ENCODE measurements at places on chromosomes 2 and 18. TPM values are rescaled to one million over a fixed set of nuclear protein-coding genes. Genes with fewer than 3 reads are reported as not detected.

DNA sequence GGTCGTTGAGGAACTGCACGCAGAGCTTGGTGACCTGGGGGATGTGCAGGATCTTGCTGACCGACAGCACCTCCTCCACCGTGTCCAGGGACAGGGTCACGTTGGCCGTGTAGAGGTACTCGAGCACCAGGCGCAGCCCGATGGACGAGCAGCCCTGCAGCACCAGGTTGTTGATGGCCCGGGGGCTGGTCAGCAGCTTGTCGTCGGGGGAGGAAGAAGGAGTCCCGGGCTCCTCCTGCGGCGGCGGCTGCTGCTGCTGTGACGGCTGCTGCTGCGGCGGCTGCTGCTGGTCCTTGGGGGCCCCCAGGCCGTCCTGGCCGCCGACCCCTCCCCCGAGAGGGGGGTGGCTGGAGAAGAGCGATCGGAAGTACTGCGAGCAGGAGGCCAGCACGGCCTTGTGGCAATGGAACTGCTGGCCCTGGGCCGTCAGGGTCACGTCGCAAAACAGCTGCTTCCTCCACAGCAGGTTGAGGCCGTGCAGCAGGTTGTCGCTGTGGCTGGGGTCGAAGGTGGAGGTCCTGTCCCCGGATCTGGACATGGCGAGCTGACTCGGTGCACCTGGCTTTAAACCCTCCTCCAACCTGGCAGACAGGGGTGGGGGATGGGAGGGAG, 2.7 kb downstream of the KLHL14 start:
- no peak for DNase-seq

GRCh38 chr2:177724398-177725287, 332.1 kb downstream of the AGPS start:
- DNase-seq, result no peak

DNA sequence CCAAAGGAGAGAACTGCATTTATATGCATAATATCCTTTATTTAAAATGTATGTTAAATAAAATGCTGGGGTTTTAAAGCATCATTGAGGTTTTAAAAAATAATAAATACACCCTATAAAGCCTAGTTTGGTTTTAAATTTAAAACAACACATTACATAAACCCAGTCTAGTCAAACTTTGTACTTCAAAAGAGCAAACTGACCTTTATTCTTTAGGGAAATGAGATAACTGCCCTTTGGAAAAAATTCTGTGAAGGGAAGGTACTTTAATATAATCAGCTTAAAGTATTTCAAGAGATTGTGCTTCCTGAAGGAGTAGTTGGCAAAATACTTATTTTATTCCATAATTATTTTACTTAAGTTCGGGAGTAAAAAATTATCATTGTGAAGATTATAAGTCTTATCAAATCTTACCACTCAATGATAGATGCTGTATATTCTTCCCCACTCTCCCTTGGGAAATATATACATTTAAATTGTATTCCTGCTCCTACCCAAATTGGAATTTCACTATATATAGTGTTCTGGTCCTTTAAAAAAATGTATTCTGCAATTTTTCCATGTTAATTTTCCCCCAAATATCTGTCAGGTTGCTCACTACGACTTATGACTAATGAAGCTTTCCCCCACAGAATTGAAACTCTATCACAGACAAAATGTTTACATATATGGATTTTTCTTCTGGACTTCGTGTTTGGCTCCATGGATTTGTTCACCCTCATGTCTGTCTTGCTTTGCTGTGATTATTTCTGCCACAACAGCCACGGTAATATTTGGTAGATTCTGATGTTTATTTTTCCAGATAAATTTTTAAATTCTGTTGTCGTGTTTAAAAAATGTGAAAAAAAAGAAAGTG, 42.1 kb downstream of the ZC3H6 start:
- no peak for DNase-seq

DNA sequence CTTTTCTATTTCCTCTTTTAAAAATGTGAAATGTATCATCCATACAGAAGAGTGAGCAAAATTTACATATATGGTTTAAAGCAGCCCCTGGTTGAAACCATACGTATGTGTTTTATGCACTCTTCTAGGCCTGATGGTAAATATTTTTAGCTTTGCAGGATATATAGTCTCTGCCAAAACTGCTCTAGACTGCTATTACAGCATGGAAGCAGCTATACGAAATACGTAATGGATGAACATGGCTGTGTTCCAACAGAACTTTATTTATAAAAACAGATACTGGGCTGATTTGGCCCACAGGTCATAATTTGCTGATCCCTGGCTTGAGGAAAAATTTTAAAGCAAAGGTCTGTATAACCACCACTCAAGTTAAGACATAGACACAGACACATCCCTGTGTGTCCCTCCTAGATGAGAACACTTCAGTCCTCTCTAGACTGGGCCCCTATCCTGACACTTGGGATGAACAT, 42.5 kb upstream of the ATP8B1 start:
- DNase-seq, result no peak

DNA sequence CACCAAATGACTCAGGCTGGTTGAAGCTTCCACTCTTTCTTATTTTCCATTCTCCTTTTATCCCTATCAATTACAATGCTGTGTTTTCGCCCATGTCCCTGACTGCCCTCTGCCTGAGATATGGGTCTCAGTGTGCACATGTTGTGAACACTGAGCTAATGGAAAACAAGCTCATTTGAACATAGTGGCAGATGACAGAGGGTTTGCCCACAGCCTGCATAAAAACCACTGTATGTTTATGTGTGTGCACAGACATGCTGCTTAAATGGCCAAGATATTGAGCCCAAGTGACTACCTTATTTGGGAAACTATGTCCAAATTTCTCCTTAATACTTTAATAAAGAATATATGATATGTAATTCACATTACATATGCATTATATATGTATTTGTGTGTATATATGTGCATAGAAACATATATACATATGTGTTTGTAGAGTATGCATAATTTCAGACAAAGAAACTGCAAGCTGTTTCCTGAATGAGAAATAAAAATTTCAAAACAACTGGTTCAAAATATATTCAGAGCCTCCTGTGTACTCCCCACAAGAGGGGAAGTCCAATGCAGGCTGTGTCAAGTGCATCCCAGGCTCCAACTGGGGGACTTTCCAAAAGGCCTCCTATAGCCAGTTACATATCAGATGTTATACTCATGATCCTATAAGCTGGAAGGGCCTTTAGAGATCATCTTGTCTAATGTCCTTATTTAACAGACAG, 92.7 kb upstream of the CD302 start:
- no peak for DNase-seq

The REG1B gene
- not detected for total RNA-seq

The PLCD4 gene
- 0.51 TPM for total RNA-seq

- no peak for DNase-seq
These were observed 364.9 kb downstream of the ANAPC1 start for GRCh38 chr2:111519071-111519470.

DNA sequence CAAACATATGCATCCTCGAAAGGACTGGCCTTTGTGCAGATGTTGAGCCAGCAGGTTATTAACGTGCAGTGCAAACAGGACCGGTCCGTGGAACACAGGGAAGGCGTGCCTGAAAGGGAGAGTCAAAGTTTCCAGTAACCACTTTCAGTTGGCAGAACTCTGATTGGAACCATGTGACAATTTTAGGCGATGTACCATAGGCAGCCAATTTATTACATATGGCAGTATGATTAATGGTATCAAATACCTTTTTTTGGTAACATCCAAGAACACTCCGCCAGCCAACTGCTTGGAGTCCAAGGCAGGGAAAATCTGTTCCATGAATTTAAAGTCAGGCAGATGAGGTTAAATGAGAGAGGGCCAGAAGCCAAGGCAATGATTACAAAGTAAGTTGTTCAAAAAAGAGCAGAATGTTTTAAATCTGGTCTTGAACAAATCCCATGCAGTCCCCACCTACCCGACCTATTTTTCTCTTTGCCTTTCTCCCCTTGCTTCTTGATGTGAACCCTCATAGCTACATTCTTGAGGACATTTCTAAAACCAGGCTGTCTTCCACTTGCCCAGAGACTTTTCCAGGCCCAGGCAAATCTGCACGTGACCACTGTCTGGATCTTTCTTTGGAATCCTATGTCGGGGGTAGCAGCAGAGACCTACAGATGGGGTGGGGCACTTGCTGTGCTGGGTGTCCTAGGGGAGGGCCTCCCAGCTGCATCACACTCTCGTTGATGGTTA, 351.7 kb downstream of the HRH4 start:
- DNase-seq, result no peak

- DNase-seq, result no peak
These were observed 36.6 kb downstream of the ARL6IP6 start for GRCh38 chr2:152755029-152755428.

The STK11IP gene
- 5.5 TPM for total RNA-seq

- DNase-seq, result no peak
These were observed 314.0 kb upstream of the REV1 start for GRCh38 chr2:99803846-99804245.

- DNase-seq, result no peak
These were observed 77.3 kb upstream of the CTLA4 start for GRCh38 chr2:203790134-203790852.

GRCh38 chr18:5622905-5623304, 79.1 kb upstream of the EPB41L3 start:
- no peak for DNase-seq

- no peak for DNase-seq
These were observed 114.8 kb upstream of the ALKAL2 start for GRCh38 chr2:402721-403120.

The CRYGD gene
- total RNA-seq, result not detected

DNA sequence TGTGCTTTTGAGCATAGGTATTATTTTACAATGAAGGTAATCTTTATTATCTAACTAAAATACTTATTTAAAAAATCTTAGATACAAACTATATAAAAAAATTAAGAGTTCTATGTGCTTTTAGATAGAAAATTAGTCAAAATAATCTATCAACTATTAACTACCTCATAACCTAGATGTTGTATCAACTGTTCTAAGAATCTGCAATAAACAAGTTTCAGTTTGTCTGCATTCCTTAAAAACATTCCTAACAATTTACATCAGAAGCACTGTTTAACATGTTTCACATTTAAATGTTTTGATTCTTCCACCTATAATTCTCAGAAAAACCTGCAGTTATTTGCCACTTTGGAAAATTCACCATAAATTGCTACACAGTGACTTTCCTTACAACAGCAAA, 33.3 kb downstream of the NDUFS1 start:
- DNase-seq, result no peak

- DNase-seq, result no peak
These were observed 47.4 kb upstream of the DNAJC10 start for GRCh38 chr2:182668671-182669070.

The TFCP2L1 gene
- 0.44 TPM for total RNA-seq

The HNMT gene
- total RNA-seq, result 10.5 TPM

The IL1F10 gene
- not detected for total RNA-seq

All from right atrium auricular region (tissue), 2 donors.